CD4-positive, alpha-beta T cell (primary cell): ENCODE measurements at places on chromosomes 3 and 15. TPM values are rescaled to one million over a fixed set of nuclear protein-coding genes. Genes with fewer than 3 reads are reported as not detected.
A peak's percentile ranks its signal among the peaks of the same experiment; 100 is the strongest.

Gene CCRL2
- total RNA-seq: 4.3 TPM

Gene INSYN1
- not detected for total RNA-seq

Gene MASP1
- total RNA-seq: not detected

Gene LDHAL6B
- not detected for total RNA-seq

DNA sequence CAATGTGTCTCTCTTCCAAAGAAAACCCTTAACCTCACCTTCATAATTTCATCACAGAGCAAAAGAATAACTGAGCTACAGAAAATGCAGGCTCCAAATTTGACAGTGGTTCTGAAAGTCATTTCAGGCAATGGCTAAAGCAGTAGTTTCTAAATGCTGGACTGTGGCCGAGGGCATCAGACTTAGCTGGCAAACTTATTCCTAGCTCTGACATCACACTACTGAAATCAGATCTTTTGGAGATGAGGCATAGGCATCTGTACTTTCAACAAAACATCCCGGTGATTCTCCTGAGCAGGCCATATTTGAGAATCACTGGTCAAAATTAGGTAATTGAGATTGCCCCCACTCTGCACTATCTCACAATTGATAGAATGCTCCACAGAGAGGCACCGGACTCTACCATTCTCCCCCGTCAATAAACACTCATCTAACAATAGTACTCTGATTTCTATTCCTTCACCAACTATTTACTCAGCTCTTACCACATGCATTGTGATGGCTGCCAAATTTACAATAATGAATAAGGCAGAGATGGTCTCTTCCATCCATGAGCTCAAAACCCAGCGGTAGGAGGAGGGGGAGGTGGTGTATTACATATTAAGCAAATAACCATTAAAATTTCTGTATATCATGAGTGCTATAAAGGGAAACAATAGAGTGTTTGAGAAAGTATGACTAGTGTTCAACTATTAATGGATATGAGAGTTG, 57.3 kb upstream of the SPRED1 start:
- no peak for DNase-seq

GRCh38 chr3:72368331-72368975, 479.8 kb downstream of the SHQ1 start:
- no peak for DNase-seq

DNA sequence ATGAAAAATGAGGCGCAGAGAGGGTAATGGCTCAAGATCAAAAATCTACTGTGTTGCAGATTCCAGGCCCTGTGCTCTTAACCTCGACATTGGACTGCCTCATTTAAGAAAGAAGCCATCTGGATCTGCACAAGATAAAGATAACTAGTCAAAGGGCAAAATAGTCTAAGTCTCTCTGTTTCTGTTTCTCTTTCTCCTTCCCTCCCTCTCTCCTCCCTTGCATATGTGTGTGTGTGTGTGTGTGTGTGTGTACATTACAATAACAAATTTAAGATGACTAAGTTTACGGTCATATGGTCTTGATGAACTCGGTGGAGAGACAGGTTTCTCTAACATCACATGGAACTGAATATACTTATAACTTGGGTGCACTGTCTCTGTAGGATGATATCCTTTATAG, 69.2 kb downstream of the MEIS2 start:
- DNase-seq: no peak

DNA sequence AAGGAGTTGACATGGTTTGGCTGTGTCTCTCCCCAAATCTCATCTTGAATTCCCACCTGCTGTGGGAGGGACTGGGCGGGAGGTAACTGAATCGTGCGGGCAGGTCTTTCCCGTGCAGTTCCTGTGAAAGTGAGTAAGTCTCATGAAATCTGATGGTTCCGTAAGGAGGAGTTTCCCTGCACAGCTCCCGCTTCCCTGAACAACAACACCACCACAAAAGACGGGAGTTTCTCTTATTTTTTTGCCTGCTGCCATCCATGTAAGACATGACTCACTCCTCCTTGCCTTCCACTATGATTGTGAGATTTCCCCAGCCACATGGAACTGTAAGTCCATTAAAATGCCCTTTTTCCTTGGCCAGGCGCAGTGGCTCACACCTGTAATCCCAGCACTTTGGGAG, 22.7 kb downstream of the XXYLT1 start:
- no peak for DNase-seq

DNA sequence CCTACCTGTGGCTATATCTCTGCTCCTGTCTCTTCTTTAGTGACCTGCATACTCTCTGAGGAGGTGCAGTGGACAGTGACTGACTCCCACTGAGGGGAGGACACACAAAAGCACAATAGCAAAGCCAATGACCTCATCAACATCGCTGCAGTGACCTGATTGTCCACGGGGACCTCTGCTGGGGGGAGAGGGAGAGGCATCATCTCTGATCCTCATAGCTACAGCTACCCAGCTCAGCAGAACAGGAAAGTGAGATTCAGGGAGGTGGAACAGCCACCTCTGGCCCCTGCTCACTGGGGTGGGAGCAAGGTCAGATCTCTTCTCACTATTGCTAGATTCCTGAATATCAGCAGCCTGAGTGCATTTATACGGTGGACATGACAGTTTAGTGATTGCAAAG, 179.2 kb downstream of the ATP10A start:
- no peak for DNase-seq

DNA sequence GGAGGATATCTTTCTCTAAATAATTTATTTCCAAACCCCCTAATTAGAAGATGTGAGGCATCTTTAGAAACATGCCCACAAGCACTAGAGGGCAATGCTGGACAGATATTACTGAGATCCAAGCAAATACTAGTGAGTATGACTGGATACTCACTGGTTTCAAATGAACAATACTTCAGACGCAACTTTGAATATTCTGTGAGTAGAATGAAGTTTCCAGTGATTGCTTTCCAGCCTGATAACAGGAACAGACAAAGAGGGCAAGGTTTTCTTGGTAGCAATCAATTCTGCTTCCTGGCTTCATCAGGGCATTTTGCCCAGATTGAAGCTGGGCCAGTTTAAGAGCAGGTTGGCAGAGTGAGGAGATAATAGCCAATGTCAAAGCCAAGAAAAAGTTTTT, 442.6 kb upstream of the PDZRN3 start:
- no peak for DNase-seq

DNA sequence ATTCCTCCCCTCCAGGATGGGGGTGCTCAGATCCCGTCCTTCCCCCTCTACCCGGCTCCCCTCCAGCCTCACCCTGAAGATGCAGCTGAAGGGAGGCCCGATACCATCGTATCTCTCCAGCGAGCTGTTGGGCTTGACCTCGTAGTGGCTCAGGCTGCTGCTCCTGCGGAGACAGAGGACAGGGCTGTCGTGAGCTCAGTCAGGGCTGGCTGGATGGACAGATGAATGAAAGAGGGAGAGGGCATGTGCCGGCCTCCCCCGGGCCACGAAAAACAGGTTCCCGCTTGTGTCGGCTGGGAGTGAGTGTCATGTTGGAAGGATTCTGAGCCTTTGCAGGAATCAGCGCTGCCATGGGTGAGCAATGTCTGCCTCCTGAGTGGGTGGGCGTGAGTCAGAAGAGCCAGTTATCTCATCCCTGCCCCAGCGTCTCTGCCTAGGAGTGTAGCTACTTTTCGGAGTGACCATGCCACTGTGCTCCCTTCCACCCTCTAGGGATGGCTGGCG, 35.2 kb downstream of the FEM1B start:
- DNase-seq: peak; percentile 17
